Thoracic aorta (tissue), 2 donors: ENCODE measurements at places on chromosomes 12 and 14. TPM values are rescaled to one million over a fixed set of nuclear protein-coding genes. Genes with fewer than 3 reads are reported as not detected.

ZNF268 gene
- total RNA-seq, result 21.3 TPM

CIDEB gene
- 10.9 TPM for total RNA-seq

INTS13 gene
- 15.0 TPM for total RNA-seq

RAD9B gene
- not detected for total RNA-seq

KCNA5 gene
- 91.7 TPM for total RNA-seq

PZP gene
- not detected for total RNA-seq

NEK9 gene
- total RNA-seq, result 65.3 TPM

EFS gene
- 38.2 TPM for total RNA-seq

MON2 gene
- total RNA-seq, result 154 TPM
